ENCODE measurements at places on chromosomes 1 and 21.

DNA sequence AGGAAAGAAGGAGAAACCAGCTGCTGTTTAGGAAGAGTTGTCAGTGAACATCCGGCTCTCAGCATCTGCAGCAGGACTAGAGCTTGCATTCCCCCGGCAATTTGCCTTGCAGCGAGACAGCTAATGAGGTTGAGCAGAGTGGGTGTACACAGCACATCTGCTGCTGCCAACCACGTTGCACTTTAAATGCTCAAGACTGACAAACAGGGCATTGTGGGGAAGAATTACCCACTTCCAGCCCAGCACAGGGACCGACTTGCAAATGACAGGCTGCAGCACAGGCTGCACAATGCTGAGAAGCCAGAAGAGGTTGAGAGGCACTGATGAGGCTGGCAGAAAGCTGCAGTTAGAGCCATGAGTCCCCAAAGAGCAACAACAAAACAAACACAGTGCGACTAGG lies 47.5 kb upstream of the PLA2G2C start:
- no peak for DNase-seq

DNA sequence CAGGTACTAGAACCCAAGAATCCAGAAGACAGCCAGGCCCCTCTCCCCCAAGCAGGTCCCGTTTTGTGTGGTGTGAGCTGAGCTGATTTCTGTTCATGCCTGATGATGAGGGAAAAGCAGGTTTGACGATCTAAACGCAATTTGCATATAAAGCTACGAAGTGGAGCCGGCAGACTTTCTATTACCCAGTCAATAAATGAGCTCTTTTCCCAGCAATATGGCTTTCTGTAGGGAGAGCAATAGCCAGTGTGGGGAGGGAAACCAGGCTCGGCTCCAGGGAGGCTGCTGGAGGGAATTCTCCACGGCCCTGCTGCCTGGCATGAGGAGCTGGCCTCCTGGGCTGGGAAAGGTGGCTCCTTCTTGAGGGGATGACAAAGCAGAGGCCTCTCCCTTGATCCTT lies 140.7 kb upstream of the AJAP1 start:
- no peak for DNase-seq

DNA sequence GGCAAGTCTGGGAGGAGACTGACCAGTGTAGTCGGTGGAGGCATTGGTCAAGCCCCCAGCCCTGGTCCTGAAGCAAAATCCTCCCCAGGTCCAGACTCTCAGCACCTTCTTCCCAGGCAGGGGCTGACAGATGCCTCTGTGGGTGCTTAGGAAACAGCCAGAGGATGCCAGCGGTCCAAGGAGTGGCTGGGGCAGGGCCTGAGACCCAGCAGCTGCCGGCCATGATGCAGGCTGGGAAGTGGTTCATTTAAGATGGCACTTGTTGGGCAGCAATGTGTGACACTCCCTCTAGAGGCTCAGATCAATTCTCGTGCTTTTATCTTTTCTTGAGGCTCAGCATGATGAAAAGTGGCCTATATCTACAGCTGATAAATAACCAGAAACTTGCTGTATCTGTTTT lies 165.0 kb upstream of the VAMP3 start:
- no peak for DNase-seq

GRCh38 chr1:151147132-151147503 lies 687 bp upstream of the SEMA6C start:
- DNase-seq: no peak

GRCh38 chr1:224133741-224134299 lies 19.9 kb downstream of the FBXO28 start:
- no peak for DNase-seq

GRCh38 chr1:77407738-77408375 lies 126.0 kb downstream of the AK5 start:
- DNase-seq: no peak

- no peak for DNase-seq
These were observed 26.3 kb upstream of the RNF19B start for GRCh38 chr1:32990887-32991286.

DNA sequence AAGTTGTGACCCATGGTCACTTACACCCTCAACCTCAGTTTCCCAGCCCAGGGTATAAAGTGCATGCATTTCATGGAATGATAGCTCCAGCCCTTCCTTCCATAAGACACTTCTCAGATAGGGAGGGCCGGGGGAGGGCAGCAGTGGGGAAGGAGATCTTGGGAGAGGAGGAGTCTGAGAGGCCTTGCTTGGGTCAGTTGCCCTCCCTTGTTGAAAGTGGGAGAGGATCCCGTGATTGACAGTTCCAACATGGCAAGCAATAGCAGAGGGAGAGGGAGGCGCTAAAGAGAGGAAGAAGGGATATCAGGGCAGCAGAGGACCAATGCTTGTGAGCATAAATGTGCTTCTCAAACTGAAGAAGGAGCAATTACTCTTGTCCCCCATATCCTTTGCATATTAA lies 244.4 kb downstream of the CHRM3 start:
- DNase-seq: no peak

GRCh38 chr1:3372317-3372716 lies 82.1 kb upstream of the ARHGEF16 start:
- DNase-seq: no peak

- no peak for DNase-seq
These were observed 134.5 kb downstream of the HHIPL2 start for GRCh38 chr1:222413436-222413835.

DNA sequence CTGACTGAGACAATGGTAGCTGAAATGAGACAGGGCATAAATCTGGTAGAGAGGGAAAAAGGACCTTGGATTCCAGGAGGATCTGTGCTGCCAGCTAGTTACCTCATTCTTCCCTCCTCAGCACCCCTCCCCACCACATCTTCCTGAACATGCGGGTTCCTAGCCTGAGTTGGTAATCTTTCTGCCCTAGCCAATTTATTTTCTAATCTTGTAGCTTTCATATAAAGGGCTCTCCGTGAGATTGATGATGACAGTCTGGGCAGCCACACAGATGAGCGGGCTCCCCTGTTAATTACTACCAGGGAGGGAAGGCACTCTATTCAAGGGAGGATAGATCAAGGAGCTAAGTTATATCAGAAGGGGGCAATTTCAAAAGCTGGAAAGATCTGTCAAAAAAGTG lies 20.2 kb downstream of the ARHGEF11 start:
- DNase-seq: no peak

GRCh38 chr1:239963856-239964255 lies 127.8 kb upstream of the FMN2 start:
- DNase-seq: no peak

DNA sequence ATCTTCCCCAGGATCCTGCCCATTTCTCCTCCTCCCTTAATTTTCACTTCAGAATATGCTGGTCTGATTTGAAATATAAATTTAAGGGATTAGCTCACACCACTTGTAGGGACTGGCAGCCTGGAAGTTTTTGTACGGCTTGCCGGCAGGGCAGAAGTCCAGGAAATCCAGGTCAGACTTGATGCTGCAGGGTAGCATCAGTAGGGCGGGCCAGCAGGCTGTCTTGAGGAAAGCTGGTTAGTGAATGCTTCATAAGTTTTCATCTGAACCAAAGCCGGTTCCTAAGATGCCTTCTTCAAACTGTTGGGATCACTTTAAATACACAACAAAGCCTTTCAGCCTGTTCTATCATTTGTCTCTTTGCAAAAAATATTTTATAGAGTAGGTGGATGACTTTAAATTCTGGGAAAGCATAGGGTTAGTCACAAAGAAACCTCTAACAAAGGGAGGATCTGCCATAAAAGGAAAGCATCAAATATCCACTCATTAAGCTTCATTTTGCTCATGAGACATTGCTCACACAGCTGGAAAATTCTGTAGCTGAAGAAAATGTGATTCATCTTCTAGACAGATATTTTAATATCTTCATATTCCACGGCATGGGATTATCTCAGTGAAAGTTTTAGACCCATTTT lies 90.7 kb upstream of the GFI1 start:
- DNase-seq: no peak

- DNase-seq: peak; percentile 33
These were observed 1.0 kb upstream of the S100B start for GRCh38 chr21:46605767-46606426.

DNA sequence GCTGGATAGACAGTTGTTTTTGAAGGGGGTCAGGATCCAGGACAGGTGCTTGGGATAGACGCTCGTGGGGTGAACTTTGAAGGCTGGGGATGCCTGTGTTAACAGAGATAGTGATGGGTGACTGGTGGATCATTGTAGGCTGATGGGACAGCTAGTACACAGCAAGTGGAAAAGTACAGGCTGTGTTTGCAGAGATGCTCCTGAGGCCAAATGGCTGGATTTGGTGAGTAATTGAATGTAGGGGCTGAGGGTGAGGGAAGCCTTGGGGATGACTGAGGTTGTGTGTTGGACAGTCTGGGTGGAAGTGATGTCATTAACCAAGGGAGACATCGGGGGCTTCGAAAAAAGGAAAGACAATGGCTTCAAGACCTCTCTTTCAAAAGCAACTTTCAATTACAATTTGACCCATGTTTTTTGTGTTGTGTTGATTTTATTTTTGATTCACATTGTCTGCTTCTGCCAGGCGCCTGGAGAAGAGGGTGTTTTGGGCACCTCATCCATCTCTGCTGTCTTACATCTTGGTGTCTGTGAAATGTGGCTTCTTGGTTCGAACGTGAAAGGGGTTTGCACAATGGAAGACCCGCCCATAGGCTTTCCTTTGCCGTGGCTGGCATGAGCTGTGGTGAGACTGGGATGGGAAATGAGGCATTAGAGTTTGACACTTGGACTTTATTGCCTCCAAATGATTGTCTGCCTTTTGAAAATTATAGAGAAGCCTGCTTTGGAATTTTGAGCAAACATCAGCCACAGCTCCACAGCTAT lies 147.5 kb downstream of the FOXD2 start:
- no peak for DNase-seq

GRCh38 chr1:157519451-157519850 lies 32.9 kb downstream of the FCRL5 start:
- no peak for DNase-seq

GRCh38 chr1:240572328-240572727 lies 39.6 kb downstream of the GREM2 start:
- DNase-seq: no peak
